Forelimb muscle (tissue), 1 donor: ENCODE measurements at places on chromosomes 13 and 19. TPM values are rescaled to one million over a fixed set of nuclear protein-coding genes. Genes with fewer than 3 reads are reported as not detected.

DNA sequence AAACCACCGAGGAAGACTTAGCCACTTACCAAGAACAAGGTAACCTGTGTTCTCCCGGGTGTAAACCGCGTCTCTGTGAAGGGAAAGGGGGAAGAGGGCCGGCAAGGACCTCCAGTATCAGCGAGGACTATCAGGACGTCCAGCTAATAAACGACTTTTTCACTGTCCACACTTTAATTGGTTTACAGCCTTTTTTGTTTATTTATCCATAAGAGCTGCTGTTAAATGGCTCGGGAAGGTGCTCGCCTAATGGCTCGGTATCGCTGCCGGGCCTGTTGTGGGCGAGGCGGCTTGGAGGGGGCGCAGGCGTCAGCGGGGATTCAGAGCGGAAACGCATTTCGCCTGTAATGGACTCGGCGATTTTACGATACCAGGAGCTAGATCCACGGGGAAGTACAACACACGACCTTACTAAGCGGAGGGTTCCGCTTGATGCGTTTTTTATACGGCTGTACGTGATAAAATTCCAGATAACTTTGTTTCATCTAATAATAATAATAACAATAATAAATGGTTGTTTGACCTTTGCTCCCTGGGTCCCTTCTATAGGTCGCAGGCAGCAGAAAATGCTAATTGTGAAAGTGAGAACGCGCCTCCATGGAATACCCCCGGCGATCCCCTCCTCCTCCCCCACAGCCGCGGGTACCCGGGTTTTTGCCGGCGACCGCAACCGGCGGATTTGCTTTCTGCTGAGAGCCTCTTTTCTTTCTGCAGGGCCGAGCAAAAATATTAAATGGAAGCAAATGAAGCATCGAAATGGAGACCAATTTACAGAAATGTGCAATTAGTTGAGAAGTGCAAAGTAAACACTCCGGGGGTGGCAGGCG is 2.5 kb upstream of the PDX1 start:
- no peak for DNase-seq

DNA sequence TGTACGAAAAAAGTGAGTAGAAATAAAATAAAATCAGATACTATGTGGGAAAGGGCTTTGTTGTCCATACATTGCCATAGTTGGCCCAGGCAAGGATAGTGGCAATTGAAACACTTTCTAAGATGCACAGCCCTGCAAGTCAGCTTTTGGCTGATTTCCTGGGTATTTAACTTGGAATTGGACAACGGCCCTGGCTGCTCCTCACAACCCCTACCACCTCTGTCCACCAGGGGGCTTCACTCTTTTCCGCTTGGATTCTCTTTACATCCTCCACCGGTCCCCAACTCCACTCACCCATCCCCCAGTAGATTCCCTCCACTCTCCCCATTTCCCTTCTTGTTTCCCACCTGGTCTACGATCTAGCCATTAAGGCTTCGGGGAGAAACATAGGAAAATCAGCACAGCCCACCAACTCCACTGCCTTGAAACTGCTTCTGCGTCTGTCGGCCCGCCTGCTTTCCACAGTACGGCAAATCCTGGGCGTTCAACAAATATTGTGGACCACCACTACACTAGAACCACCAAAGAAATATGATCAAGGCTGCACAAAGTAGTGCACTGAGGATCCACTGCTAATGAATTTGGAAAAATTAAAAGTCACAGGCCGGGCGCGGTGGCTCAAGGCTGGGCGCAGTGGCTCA is 48.6 kb upstream of the GTF3A start:
- peak; percentile 13 for DNase-seq

GRCh38 chr13:29109987-29110386 is 289.8 kb downstream of the MTUS2 start:
- DNase-seq = no peak

- no peak for DNase-seq
Observed at GRCh38 chr19:7427944-7428343, 60.9 kb downstream of the PEX11G start.

GRCh38 chr19:43510713-43511112 is 6.2 kb upstream of the PHLDB3 start:
- DNase-seq = no peak

GRCh38 chr19:37950471-37951175 is 43.6 kb downstream of the SIPA1L3 start:
- DNase-seq = no peak

Gene FCAR
- 0.34 TPM for polyA plus RNA-seq

Gene FREM2
- 7.7 TPM for polyA plus RNA-seq

Gene MAP4K1
- polyA plus RNA-seq = 13.6 TPM
